Mucosa of descending colon (tissue), 3 donors: ENCODE measurements at places on chromosomes 6 and 20.

DNA sequence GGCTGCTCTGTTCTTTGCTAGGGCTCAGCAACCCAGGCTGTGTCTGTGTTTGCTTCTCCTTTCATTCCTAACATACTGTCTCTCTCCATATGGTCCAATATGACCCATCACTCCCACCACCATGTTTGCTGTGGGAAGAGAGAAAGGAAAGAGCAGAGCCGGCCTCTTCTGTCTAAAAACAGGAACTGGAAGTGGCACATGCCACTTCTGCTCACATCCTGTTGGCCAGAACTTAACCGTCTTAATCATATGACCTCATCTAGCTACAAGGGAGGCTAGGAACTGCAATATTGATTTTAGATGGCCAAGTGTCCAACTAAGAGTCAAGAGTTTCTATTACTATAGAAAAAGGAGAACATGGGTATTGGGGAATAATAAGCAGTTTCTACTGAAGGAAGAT lies 212.5 kb upstream of the CHD6 start:
- DNase-seq, result no peak

DNA sequence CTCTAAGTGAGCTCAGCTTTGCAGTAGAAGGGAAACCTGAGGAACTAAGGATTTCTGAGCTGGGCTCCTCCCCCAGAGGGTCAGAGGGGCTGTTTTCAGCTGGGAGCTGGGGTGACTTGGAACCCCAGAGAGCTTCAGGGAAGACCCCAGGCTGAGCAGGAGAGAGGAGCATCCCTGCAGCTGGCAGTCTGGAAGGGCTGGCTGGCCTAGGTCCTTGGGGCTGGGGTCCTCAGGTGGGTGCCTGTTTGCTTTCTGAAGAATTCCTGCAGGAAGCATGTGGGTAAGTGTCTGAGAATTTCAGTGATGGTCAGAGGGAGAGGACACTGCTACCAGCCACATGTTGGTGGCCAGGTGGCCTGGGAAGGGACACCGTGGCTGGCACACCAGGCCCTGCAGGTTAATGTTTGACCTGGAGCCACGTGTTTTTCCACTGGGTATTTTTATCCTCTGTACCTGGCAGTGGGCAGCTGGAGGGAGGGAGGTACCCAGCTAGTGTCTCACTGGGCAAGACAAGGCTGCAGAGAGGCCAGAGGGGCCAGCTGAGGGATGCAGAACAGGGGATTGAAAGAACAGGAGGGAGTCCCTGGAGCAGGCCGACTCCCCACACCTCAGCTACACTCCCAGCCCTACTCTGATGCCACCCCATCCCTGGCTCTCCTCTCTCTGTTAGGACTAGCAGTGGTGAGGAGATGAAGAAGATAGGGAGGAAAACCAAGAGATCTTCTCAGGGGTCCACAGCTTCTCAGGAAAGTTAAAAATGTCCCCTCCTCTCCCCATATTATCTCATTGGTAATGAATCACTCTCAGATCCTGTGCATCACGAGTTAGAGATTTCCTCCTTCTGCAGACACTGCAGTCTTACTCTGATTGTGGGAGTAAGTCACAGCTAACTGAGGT lies 143.6 kb downstream of the VEGFA start:
- DNase-seq, result no peak

GRCh38 chr6:32194825-32195651 lies 2.6 kb upstream of the GPSM3 start:
- no peak for DNase-seq

DNA sequence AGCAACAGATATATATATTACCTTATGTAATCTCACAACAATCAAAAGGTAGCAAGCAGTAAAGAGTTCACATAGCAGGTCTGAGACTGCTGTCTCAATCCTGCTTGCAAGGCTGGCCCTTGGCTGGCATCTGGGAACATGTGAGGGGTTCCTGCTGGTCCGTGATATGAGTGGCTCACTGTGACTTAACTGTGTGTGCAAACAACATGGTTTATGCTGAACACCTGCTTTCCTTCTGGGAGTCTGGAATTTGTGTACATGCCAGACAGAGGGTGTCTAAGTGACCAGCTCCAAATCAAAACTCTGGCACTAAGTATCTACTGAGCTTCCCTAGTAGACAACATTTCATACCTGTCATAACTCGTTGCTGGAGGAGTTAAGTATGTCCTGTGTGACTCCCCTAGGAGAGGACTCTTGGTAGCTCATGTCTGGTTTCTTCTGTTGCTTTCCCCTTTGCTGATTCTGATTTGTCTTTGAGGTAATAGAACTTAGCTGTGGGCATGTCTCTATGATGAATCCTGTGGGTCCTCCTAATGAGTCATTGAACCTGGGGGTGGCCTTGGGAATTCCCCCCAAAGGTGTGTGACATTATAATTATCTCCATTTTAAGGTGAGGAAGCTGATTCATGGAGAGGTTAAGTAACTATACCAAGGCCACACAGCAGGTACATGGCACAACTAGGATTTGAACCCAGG lies 131.6 kb upstream of the NEDD9 start:
- no peak for DNase-seq

DNA sequence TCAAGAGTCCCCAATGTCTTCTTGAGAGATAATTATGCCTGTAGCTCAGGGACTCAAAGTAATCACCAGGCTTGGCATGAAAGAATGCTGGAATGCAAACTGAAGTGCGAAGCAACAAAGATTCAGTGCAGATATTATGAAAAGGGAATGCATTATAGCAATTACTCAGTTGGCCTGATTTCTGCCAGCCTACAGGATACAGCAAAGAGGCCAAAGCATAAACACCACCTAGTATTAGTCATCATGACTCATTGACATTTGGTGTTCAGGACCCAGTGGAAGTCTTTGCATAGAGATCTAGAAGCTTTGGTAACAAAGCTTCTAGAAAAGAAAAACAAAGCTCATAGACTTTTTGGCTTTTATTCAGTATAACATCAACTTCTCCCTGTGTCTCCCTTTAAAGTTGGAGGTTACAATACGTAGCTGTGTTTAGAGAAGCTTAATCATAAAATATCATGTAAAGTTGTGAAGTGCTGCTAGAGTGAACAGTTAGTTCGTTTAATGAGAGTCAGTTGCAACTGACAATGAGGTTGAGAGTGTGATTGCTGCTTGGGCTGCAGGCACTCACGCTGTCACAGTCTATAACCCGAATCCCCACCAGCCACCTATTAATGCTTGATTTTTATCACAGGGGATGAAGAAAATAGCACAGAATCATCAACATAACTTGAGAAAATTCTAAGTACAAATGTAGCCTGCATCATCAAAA lies 932.7 kb downstream of the TFAP2A start:
- no peak for DNase-seq

GRCh38 chr6:106149472-106150069 lies 63.4 kb downstream of the PRDM1 start:
- no peak for DNase-seq

DNA sequence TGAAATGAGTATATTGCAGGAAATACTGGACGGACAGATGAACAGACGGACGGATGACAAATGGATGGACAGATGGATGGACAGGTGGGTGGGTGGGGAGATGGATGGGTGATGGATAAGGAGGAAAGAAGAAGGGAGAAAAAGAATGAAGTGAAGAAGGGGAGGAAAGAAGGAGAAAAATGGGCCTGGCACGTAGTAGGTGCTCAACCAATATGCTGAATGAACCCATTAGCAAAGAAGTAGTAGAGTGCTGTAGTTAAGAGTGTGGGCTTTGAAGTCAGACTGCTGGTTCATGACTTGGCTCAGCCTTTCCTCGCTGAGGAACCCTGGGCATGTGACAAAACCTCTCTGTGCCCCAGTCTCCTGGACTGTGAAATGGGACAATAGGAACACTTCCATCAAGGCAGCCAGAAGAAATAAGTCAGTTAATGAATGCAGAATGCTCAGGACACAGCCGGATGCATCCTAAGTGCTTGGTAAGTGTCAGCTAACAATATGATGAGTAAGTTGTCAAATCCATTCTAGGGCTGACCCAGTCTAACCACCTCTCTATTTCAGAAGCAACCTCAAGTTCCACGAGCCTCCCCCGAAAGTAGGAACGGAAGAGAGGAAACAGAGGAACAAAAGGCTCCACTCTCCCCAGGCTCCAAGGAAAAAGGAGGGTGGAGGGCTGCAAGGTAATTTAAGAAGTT lies 37.9 kb downstream of the PREX1 start:
- DNase-seq, result no peak

DNA sequence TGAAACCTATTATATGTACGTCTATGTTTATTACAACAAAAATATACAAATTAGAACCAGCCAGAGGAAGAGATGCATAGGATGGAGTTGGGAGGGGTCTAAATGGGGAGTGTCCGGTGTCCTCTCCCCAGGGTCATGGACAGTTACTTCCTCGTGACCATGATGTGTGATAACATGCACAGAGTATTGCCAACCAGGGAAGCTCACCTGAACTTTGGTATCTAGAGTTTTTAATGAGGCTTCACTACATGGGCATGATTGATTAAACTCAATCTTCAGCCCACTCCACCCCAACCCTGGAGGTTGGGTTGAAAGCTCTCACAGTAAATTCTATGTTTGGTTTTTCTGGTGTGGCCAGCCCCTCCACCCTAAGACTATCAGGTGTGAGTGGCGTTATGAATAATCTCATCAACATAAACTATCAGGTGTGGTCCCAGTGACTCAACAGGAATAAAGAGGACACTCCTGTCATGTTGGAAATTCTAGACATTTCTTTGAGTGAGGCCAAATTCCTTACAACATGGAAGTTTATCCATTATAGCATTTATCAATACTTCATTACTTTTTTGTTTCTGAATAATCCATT lies 36.4 kb upstream of the FKBP1A start:
- DNase-seq, result peak; percentile 18

- peak; percentile 80 for DNase-seq
These were observed 1.5 kb upstream of the GMEB2 start for GRCh38 chr20:63628246-63628975.

DNA sequence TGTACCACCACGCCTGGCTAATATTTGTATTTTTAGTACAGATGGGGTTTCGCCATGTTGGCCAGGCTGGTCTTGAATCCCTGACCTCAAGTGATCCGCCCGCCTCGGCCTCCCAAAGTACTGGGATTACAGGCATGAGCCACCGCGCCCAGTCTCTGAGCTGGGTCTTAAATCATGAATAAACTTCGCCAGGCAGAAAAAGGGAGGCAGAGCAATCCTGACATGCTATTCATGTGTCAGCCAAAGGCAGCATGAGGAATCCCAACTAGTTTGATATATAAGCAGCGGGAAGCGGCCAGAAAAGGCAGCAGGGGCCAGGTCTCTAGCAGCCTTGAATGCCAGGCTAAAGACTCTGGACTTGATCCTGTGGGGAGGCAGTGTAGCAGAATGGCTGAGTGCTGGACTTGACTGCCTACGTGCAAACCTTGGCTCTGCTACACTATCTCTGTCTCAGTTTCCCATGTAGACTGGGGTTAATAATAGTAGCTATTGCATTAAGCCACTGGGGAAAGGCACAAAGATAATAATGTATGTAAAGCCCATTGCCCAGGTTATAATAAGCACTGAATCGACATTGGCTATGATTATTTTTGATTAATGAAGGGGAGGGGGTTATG lies 1.8 kb downstream of the PROCR start:
- no peak for DNase-seq

- DNase-seq, result peak; percentile 33
These were observed 519 bp downstream of the MTRF1L start for GRCh38 chr6:153001767-153002612.
